ENCODE measurements at places on chromosomes 3 and 15. TPM values are rescaled to one million over a fixed set of nuclear protein-coding genes. Genes with fewer than 3 reads are reported as not detected.

FOXB1 gene
- total RNA-seq: not detected

CHST13 gene
- total RNA-seq: 2.0 TPM

HIGD2B gene
- total RNA-seq: not detected

CALML4 gene
- total RNA-seq: 153 TPM

TEX9 gene
- 3.4 TPM for total RNA-seq

TGM5 gene
- total RNA-seq: not detected

TGM4 gene
- not detected for total RNA-seq

DZIP1L gene
- total RNA-seq: 4.6 TPM

PRR23A gene
- total RNA-seq: not detected

SKOR1 gene
- total RNA-seq: 0.27 TPM

SSR3 gene
- 65.4 TPM for total RNA-seq

NRROS gene
- not detected for total RNA-seq

CCR2 gene
- not detected for total RNA-seq

TMEM202 gene
- not detected for total RNA-seq

ACTR8 gene
- total RNA-seq: 31.8 TPM

CELSR3 gene
- total RNA-seq: 1.2 TPM

FYCO1 gene
- total RNA-seq: 40.0 TPM

LCMT2 gene
- 3.3 TPM for total RNA-seq

GP9 gene
- total RNA-seq: 1.2 TPM

KBTBD12 gene
- total RNA-seq: 17.5 TPM

PRICKLE2 gene
- total RNA-seq: 38.4 TPM

EPHA3 gene
- total RNA-seq: 4.6 TPM

BNC1 gene
- not detected for total RNA-seq

VWA5B2 gene
- 0.95 TPM for total RNA-seq

PAQR5 gene
- 64.5 TPM for total RNA-seq

PATL2 gene
- total RNA-seq: 40.0 TPM

FAM227B gene
- 6.7 TPM for total RNA-seq

GP5 gene
- total RNA-seq: not detected

CLDN1 gene
- total RNA-seq: 0.82 TPM

MKRN3 gene
- not detected for total RNA-seq

CYP8B1 gene
- not detected for total RNA-seq

All from transverse colon (tissue), 4 donors.